ENCODE measurements at places on chromosomes 11 and 22.

GRCh38 chr11:19232910-19233503 lies 7.7 kb downstream of the E2F8 start:
- DNase-seq = no peak

DNA sequence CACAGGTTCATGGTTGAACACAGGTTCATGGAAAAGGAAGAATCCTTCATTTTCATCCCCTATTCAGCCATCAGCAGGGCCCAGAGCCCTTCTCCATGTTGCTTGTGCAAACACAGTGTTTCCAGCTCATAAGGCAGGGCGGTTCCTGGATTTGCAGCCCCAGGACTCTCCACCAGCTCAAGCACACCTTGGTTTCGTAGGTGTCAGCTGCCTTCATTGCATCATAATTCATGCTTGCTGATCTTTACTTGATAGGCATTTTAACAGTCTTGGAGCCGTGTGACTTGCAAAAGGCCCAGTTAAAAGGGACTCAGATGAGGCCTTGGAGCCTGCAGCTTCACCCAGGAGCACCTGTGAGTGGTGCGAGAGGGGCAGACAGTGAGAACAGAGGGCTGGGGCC lies 318.1 kb upstream of the B3GAT1 start:
- no peak for DNase-seq

DNA sequence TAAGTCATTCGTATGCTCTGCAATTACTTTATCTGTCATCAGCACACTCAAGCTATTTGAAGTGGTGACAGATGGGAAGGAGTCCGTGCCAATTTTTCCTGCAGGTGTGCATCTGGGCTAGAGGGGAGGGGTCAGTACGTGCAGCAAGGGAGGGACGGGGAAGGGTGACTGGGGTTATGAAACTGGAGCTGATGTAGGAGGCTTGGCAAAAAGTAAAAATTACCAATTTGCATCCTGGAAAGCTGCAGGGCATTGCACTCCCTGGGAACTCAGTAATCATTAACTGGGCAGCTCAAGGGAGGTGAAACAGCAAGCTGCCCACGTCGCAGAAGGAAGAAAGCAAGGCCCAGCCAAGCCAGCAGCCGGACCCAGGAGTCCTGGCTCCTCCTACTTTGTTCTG lies 87.1 kb upstream of the TMEM45B start:
- DNase-seq = no peak

DNA sequence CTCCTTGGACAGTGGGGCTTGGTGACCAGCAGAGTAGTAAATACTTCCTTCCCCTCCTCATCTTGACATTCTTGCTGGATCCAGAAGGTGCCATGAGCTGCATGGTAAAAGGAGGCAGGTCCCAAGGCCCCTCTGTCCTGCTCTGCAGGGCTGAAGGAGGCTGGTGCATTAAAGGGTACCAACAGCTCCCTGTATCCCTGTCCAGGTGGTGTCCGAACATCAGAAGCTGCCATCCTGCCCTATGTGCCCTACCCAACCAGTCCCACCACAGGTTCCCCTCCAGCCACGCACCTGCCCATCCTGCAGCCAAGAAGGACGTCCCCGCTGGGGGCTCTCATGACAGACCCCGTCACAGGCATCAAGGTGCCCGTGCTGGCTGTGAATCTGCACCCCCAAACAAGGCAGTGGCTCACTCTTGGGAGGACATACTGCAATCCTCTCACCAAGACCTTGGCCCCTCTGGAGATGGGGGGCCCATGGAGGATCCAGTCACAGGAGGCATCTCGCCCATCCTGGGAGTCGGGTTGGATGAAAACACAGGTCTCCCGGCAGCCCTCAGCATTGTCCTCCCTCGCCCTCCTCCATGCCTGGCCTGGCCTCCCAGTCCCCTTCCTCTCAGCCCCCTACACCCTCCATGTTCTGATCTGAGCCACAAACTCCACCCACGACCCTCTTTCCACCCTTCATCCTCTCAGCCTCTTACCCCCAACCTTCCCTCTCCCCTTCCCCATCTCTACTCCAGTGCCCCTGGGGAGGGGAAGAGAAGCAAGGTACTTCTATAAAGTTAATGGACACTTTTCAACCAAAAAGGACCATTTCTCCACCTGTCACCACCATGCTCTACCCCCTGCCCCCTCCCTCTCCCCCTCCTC lies 55.1 kb downstream of the BTG4 start:
- no peak for DNase-seq

DNA sequence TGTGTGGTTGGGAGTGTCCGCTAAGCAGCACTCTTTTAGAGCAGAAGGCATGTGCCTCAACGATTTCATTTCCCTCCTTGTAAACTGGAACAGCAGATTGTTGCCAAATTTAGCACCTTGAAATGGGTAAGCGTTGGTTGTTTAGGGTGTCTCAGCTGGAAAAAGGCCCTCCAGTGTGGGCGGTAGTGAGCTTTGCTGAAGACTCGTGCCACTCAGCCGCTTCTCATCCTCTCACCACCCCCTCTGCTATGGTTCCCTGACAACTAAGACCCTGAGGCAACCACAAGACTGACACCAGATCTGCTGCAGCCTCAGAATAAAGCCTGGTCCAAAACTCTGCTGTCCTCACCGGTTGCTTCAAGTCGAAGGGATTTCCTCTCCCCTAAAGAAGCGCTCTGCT lies 9.9 kb upstream of the FERMT3 start:
- DNase-seq = no peak

- no peak for DNase-seq
Measured at GRCh38 chr11:3977078-3977477, 117.5 kb upstream of the RRM1 start.

GRCh38 chr11:84722583-84723108 lies 904.5 kb downstream of the DLG2 start:
- DNase-seq = no peak

GRCh38 chr22:42973536-42973881 lies 41.4 kb downstream of the PACSIN2 start:
- DNase-seq = no peak

GRCh38 chr22:33572086-33572485 lies 348.2 kb downstream of the LARGE1 start:
- no peak for DNase-seq

GRCh38 chr11:3161309-3161708 lies 3.8 kb downstream of the OSBPL5 start:
- DNase-seq = no peak

DNA sequence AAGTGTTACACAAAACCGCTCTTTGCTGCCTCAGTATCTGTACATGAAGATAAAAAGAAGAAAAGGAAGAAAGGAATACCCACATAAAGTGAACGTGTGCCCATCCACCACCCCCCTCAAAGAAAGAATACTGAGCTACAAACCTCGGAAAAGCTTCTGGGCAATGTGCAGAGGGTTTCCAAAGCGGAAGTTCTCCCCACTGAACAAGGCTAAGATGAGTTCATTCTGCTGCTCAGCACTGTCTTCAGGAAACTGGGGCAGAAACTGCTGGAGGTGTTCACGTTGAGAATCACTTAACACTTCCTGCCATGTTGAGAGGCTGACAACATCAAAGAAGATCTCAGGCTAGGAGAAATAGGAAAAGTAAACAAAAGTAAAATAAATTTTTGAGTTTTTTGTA lies 6.9 kb downstream of the NFRKB start:
- no peak for DNase-seq

- no peak for DNase-seq
Measured at GRCh38 chr11:33551051-33551450, 149.6 kb downstream of the C11orf91 start.

- no peak for DNase-seq
Measured at GRCh38 chr22:17350292-17350691, 19.0 kb upstream of the CECR2 start.

GRCh38 chr22:49329636-49330035 lies 498.0 kb downstream of the BRD1 start:
- no peak for DNase-seq

DNA sequence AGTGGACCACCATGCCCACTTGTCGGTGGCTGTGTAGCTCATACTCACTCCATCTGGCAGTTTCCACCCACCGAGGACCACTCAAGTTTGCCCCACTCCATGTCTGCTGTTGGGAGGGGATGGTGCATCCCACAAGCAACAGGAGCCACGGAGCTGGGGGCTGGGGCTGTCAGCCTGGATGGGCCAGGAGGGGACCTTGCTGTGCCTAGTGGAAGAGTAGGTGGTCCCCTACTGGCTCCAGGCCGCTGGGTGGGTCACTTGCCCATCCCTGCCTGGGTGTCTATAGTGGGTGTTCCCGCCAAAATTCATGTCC lies 57.0 kb downstream of the SMIM38 start:
- no peak for DNase-seq

- DNase-seq = peak; percentile 64
Measured at GRCh38 chr11:118895093-118896039, 11.7 kb downstream of the CXCR5 start.

DNA sequence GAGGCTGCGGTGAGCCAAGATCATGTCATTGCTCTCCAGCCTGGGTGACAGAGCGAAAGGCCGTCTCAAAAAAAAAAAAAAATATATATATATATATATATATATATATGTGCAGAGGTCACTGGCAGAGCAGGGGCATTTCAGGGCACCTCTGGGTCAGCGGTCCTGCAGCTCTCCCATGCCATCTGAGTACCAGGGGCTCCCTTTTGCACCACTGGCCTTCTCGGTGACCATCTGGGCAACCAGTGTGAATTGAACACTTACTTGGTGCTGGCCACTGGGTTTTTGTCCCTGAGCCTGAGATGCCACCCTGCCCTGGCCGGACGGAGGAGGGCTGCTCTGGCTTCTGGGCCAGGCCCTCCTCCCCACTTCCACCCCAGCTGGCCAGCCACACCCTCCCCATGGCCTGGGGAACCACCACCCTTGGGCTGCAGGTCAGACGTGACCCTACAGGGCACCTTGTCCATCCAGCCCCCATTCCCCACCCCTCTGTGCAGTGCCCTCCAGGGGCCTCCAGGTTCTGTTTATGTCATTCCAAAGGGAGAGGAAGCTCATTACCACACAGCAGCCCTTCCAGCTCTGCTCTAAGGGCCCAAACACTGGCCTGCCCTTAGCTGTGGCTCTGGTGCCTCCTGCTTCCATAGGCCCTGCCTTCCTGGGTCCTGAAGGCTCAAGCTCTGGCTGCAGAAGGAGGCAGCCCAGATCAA lies 10.3 kb downstream of the MAPK8IP1 start:
- no peak for DNase-seq

DNA sequence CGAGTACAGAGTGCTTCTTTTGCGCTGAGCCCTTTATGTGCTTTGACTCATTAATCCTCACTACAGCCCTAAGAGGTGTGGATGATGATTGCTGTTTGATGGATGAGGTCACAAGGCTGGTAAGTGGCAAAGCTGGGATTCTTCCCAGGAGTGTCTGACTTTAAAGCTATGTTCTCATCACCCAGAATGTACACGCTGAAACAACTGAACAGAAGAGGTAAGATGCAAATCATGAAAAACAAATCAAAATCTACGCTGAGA lies 37.7 kb upstream of the CREB3L1 start:
- no peak for DNase-seq

DNA sequence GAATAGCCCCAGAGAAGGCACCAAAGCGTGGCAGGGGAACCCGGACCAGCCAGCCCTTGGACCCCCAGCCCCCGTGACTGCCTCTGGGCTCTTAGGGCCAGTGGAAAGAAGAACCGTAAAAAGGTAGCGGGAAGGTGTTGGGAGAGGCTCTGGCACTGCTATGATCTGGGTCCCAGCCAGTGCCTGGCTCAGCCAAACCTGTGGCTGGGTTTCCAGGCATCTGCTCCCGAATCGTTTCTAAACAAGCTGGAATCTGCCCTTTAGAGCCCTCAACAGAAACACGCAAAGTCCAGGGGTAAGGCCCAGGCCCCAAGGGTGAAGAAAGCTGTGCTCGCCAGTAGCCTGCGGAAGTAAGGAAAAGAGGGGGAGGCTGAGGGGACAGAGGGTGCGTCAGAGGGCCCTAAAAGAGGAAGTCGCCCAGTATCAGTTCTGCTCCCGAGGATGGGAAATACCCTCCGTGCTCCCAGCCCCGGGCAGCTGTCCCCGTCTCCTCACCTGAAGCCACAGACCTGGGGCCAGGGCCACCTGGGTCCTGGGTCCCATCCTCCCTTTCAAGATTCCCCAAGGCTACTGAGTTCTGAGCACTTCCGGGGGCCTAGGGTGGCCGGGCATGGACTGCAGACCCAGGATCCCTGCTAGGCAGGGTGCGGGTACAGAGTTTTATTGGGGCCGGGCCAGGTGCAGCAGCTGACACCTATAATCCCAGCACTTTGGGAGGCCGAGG lies 24.7 kb downstream of the IL10RA start:
- no peak for DNase-seq

GRCh38 chr11:121661880-121662486 lies 209.2 kb upstream of the SORL1-AS1 start:
- DNase-seq = no peak

- DNase-seq = no peak
Measured at GRCh38 chr11:132782102-132782501, 750.2 kb downstream of the OPCML start.

GRCh38 chr11:128238521-128239265 lies 348.7 kb downstream of the ETS1 start:
- no peak for DNase-seq

- no peak for DNase-seq
Measured at GRCh38 chr11:66851698-66852465, 5.0 kb upstream of the LRFN4 start.

DNA sequence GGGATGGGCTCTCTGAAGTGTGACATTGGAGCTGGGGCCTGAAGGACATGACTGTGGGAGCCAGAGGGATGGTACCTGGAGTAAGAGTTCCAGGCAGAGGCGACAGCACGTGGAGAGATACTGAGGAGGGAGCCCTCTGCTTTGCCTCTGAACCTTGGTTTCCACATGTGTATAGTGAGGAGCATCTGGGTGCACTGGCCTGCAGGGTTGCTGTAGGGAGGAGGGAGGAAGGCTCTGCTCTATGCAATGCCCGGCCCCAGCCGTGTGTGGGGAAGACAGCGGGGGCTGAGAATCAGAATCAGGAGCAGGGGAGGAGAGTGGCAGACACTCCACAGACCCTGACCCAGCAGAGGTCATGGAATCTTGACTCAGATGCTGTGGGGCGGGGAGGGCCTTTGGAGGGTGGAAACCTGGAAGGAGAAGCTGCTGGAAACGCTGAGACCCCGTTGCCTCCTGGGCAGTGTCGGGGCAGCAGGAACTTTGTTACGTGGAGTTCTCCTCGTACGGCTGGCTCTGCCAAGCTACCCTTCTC lies 4.0 kb downstream of the SCYL1 start:
- DNase-seq = no peak

- DNase-seq = no peak
Measured at GRCh38 chr11:115234794-115235193, 269.4 kb downstream of the CADM1 start.

Data from effector memory CD8-positive, alpha-beta T cell (primary cell).